ENCODE measurements at places on chromosomes 12 and 14.

DNA sequence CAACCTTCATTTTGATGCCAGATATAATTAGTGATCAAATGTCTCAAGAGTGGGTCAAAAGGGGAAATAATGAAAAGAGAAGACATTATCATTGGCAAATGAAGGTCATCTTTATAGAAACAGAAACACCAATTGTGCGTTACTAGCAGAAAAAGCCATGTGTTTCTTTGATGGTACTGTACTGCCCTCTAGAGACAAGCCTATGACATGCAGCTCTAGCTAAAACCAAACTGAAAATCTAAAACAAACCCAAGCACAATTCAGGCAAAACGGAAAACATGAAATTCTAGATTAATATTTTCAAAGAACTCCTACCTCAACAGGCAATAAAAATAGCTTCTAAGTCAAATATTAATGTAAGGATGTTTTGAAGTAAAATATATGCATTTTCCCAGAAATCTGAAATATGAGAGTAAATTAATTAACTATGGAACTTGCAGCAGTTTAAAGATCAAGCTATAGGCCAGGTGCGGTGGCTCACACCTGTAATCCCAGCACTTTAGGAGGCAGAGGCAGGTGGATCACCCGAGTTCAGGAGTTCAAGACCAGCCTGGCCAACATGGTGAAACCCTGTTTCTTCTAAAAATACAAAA is 115.4 kb downstream of the KLHL28 start:
- peak; percentile 47 for DNase-seq

DNA sequence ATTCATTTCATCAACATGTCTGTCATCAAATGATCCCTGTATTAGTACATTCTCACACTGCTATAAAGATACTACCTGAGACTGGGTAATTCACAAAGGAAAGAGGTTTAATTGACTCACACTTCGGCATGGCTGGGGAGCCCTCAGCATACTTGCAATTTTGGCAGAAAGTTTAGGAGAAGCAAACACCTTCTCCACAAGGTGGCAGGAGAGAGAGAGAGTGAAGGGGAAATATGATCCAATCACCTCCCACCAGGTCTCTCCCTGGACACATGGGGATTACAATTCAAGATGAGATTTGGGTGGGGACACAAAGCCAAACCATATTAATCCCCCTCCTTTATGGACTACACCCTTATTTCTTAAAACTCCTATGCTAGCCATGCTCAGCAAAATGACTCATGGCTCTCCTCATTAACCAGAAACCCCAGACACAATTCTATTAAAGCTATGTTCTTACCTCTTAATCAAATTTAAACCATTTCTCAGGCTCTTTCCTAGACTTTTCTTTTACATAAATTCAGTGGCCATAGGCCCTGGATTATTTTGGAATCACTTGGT is 932.3 kb downstream of the FLRT2 start:
- no peak for DNase-seq

DNA sequence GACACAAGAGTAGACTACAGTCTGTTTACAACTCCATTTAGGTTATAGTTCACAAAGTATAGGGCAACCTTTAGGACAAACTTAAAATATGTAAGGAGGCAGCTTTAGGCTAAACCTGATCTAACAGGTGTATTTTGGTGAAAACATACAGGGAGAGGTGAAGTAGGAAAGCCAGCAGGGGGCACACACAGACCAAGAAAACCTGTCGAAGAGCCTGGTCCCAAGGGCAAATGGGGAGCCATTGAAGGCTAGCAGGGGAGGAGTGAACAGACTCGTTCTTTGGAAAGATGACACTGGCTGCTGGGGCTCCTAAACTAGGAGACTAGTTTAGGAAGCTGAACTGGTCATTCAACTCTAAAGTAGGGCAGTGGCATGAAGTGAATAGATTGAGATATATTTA is 138.8 kb upstream of the WSCD2 start:
- DNase-seq = peak; percentile 38

DNA sequence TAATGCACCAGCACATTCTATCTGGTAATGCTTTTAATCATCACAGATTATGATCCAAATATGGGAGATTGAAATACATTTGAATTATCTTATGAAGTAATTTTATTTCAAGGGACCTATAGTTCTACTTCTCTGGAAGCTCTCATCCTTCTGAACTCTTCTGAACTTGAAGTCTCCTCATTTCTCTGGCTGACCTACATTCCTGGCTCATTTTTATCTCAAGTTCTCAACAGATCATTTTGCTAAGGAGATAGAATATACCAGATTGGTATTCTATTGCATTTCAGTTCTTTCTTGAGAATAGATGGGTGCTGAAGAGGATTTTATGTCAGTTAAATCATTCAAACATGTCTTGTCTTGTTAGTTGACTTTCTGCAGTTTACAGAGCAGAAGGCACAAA is 7.9 kb downstream of the HMGA2 start:
- DNase-seq = no peak

- DNase-seq = no peak
Measured at GRCh38 chr14:101480747-101481530, 80.4 kb upstream of the DIO3 start.

DNA sequence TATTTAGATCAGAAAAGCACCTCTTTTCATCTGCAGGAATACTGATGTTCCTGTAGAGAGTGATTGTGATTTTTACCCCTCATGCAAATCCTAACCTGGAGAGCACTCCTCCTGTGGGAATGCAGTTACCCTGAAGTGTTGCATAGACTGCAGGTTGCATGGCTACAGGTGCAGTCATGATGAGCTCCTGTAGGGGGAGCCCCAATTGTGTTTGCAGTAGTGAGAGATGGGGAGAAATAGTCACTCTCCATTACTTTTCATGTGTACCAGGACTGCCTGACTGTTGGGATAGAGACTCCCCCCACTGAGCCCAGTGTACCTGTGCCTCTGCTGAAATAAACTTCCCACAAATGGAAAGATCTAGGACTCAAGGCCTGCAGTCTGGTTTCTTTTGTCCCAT is 1086.5 kb downstream of the SLC6A15 start:
- peak; percentile 3 for DNase-seq

DNA sequence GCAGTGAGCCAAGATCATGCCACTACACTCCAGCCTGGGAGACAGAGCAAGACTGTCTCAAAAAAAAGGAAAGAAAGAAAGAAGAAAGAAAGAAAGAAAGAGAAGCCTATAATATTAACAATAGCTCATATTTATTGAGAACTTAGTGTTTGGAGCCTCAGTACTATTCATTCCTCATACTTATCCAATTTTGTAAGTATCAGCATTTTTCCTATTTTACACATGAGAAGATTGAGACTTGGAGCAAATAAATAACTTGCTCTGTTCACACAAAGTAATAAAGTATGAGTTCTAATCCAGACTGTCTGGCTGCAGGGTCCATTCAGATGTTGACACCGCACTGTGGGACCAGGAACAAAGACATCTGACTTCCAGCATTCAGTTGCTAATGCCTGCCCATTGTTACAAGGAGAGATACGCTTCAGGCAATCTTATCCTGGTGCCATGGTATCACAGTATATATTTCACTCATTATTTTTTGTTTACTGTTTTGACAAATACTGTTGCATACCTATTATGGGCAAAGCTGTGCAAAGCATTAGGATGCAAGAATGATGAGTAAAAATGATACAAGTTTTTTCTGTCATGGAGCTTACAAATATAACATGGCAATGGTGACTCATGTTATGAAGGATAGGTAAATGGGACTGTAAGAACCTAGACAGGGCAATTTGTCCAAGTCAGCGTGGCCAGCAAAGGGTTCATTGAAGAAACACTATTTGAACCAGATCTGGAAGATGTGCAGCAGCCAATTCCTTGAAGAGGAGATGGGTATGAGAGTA is 21.4 kb upstream of the TMTC2 start:
- DNase-seq = no peak

DNA sequence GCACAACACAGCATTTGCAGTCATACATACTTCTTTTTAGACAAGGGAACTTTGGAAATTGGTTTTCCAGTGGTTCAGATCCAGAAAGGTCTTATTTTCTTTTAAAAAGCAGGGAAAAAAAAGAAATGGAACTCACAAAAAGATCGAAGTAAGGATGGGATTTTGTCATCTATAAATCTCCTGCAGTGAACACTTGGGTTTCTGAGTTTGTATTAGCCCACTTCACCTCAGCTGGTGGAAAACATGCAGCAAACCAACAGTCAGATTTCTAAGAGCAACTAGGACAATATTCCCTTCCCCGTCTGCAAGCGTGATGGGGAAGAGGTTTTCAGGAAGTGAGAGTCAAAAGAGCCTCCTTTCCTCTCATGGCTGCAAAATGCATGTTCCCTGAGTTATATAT is 4.6 kb downstream of the MYF5 start:
- DNase-seq = no peak

- no peak for DNase-seq
Measured at GRCh38 chr14:92645841-92646478, 102.5 kb downstream of the LGMN start.

GRCh38 chr14:64671591-64671990 is 32.6 kb upstream of the PLEKHG3 start:
- peak; percentile 72 for DNase-seq

GRCh38 chr12:124484526-124484953 is 82.9 kb downstream of the NCOR2 start:
- DNase-seq = no peak

- no peak for DNase-seq
Measured at GRCh38 chr12:91173124-91173523, 9.5 kb downstream of the DCN start.

DNA sequence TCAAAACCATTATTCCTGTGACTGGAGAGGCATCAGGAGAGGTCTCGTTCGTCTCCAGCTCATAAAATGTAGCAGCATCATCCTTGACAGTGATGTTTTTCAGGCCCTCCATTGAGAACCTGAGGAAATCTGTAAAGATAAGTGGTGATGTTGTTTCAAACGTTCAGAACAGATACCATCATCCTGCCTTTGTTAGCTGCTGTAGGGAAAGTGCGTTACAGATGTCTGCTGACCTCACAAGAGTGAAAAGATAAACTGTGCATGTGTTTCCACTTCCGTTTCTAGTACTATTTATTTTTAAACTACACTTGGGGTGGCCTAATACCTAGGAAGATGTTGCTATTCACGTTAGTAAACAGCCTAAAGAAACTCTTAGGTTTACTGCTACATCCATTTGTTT is 28.4 kb downstream of the BCL2L14 start:
- no peak for DNase-seq

- no peak for DNase-seq
Measured at GRCh38 chr12:28830491-28830890, 318.6 kb upstream of the FAR2 start.

- DNase-seq = no peak
Measured at GRCh38 chr14:105497671-105498429, 6.8 kb downstream of the TEDC1 start.

DNA sequence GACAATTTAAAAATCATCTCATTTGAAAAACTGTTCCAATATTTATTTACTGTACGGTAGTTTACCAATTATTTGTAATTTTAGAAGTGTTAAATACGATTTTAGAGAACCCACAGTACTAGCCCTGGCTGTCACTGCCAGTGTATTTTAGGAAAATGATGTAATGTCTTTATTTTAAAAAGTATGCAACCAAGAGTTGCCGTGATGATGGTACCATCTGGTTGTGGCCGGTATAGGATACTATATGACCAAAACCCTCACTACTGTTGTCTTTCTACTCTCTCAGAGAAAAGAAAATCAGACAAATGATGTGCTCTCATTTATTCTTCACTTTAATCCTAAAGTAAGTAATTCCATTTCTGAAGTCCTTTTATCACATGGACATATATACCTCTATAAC is 395.0 kb downstream of the FOXG1 start:
- no peak for DNase-seq

DNA sequence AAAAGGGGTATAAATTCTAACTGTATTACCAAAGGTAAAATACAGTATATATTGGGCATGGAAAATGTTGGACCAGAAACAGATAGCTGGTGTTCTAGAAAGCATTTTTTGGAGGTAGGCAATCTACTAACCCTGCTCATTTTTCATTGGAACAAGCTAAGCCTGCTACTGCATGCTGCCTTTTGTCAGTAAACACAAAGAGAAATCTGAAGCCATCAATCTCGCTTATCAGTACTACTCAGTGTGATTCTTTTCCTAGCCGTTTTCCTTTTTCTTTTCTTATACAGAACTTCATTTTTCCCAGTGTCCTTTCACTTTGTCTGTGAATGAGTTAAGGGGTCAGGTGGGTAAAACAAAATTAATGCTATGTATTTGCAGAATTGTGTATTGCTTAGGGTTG is 312.3 kb downstream of the NPAS3 start:
- DNase-seq = no peak

DNA sequence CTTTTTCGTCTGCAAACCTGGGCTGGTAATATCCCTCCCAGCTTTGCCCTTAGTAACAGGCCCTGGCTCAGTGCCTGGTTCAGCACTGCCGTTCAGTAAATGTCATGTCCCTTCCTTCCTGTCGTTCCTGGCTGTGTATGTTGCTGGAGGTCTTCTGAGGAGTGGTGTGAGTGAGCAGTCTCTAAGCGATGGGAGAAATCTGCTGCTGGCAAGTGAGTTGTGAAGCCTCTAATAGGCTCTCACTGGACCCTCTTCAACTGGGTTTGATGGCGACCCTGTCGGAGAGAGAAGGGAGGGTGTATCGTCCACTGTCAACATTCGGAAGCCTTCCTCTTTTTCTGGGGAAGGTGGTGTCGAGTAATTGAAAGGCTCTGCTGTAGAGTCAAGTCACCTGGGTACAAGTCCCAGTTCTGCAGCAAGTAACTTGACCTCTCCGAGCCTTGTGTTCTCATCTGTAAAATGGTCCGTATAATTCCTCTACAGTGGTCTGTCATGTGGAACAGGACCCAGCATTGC is 62.8 kb downstream of the HRK start:
- DNase-seq = peak; percentile 11

DNA sequence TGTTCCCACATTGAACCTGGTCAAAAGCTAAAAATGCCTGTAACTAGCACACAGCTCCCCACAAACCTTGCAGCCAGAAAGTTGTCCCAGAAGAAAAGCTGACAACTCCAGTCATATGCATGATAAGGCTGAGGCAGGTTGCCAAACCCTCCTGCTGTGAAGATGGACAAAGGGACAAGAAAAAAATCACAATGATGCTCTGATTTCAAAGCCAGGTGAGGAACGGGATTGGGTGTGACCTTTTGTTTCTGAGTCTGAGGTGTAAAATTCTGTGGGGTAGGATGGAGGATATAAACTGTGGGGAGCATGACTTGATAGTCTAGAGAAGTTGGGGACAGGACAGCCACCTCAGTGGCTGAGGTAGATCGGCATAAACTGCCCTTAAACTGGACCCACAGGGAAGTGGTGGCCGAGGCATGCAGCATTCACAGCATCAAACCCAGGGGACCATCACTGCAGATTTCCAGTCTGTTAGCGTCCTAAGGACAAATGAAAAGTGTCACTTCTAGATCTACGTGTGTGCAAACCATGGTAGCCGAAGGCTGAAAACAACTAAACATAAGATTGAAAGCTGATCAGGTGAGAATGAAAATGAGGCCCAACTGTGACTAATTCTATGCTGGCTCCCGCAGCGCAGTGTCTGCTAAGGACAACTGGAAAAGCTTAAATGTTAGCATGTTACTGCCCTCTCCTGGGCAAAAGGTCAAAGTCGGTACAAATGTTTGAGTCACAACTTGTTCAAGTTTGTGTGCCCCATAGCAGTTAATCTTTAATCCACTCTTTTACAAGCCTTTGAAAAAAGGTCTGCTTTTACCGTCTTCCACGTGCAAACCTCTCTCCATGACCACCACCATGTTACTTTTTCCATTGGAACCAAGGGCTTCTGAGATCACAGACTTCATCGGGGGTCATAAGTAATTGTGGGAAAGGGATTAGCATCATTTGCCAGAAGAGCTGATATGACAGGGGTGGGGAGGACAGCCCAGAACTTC is 39.8 kb downstream of the GRIN2B start:
- DNase-seq = no peak

GRCh38 chr12:130952171-130952954 is 1.3 kb upstream of the ADGRD1 start:
- no peak for DNase-seq

- no peak for DNase-seq
Measured at GRCh38 chr14:71245659-71246361, 338.6 kb downstream of the PCNX1 start.
